Stimulated activated CD8-positive, alpha-beta memory T cell treated with anti-CD3 and anti-CD28 coated beads, Interleukin-7, amount 100 ng/mL, for 24 hours (primary cell): ENCODE measurements at places on chromosomes 1 and 21.

DNA sequence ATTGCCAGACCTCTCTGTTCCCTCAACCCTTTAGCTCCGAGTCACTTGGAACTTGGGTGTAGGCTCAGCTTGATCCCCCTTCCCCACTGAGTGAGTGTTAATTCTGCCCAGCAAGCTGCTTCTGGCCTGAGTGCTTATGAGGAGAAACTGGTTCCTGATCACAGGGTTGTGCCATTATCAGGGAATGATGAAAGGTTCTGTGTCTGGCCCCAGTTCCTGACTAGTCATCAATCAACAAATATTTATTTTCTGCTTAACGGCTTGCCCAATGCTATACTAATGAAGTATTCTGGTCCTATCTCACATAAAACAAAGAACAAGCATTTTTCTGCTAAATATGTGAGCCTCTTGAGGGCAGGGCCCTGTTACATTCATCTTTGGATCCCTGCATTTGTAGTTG, 20.8 kb downstream of the CC2D1B start:
- DNase-seq: no peak

DNA sequence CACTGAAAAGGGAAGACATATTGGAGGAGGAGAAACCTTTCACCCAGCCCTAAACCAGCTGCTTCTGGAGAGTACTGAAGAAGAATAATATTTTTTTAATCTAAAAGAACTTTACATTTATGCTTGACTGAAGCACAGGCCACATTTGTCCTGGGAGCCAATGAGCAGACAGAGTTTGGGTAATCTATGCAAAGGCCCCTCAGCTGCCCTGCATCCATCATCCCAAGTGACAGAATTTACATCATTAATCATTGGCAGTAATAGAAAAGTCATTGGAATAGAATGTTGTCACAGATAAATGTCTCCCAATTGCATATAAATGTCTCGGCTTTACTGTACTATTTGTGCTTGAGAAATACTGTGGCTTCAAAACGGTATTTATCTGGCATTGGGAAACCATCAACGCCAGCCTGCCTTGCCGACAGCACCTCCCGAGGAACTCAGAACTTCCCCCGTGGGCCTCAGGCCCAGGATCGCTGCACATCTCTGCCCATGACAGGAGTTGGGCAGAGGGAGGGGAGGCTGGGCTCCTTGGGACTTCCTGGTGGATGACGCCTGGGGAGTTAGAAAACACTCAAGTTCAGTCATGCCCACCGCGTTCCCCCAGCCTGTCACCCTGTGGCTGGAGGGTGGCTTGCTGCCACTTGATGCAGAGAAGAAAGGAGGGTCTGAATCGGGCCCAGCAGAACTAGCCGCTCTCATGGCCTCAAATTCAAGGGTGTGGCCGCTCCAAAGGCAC, 133.1 kb downstream of the CAMTA1 start:
- no peak for DNase-seq

- DNase-seq: no peak
These were observed 12.9 kb downstream of the STX12 start for GRCh38 chr1:27785781-27786455.

GRCh38 chr1:35619237-35620121, 21.8 kb downstream of the PSMB2 start:
- DNase-seq: no peak

DNA sequence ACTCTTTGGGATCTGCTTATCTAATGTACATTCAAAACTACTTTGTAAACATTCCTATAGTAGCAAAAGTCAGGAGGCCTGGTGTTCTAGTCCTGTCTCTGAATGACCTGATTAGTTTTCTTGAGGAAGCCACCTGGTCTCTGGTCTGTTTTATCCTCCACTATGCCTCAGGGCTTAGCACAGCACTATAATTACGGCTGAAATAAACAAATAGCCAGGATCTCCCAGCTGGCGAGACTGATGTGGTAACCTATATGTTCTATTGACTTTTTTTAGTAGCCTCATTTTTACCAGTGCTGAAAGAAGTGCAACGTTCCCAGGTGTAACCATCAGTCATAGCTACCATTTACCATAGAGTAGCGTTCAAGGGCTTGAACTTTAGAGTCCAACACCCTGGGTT, 24.2 kb upstream of the RPL11 start:
- no peak for DNase-seq

DNA sequence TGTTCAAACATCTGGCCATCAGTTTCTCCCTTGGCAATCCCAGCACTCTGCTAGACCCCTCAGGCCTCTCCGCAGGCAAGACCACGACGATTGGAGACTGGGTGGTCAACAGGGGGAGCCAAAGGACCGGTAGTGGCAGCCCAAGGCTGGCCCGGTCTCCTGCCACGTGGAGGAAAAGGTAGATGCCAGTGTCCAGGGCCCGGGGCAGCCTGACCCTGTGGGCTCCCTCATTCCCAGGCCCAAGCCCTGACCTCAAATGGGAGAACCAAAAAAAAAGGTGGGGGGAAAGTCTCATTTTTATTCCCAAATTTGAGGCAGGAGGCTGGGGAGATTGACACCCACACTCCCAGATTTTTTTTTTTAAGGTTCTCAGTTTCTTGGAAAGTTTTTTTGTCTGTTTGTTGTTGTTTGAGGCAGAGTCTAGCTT, 24.8 kb downstream of the S100A6 start:
- peak; percentile 59 for DNase-seq

GRCh38 chr1:33815061-33815460, 48.8 kb upstream of the HMGB4 start:
- DNase-seq: no peak

DNA sequence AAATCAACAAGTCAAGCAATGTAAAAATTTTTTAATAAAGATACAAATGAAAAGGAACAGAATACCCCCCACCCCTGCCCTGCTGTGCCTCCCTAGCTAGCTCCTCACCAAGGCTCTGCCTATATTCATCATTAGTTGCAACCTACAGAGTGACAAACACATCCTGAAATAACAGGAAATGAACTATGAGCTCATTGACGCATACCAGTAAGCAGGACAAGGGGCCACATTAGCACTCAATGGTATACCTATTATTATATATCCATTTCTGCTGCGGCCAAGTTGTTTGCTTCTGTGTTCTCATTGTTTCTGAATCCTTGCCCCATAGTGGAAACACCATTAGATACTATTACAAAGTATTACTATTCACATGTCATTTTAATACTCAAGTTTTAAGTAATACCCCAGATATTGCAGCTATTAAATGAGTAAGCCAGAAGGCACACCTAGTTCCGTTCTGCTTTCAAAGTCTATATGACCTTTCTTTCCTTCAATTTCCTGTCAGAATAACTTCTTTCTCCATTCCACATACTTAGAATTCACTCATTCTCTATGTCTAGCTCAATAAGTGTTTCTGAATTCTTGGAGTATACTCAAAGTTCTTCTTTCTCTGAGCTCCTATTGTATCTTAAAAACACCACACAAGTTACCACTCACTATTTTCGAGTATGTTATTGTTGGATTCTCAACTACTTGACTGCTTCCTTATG, 1214.9 kb downstream of the PLA2G4A start:
- DNase-seq: no peak
